NB4 (cell line): ENCODE measurements at places on chromosomes 13 and 19.

DNA sequence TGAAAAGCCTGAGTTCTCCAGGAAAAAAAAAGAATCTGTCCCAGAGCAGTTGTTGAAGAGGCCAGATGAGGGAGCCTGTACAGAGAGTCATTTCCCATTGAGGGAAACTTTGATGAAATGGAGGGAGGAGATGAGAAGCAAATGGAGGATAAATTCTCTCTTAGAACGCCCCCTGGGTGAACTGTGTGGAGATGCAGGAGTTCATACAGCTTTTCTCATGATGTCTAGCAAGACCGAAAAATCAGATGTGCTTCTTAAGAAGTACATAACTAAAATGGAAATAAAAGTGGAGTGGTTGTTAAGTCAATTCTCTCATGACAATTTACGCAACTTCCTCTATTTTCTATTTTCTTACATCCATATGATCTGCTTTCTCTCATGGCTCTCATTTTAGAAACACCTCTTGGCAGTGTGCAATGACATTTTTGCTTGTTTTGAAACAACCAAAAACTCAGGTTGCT is 1263.1 kb downstream of the PCDH9 start:
- DNase-seq, result peak; percentile 65

DNA sequence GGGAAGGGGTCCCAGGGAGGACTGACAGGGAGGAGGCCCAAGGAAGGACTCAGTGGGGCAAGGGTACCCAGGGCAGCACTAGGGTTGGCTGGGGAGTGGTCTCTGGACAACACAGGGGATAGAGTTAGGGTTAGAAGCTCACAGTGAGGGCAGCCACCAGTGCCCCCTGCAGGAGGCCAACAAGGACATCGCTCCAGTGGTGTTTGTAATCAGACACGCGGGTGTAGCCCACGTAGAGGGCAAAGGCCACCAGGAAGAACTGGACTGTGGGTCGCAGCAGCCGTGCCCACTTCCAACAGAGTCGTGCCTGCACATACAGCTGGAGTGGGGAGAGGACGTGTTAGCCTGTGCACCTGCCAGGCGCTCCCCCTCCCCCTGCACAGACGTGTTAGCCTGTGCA is 9.2 kb downstream of the PLPP2 start:
- no peak for DNase-seq

DNA sequence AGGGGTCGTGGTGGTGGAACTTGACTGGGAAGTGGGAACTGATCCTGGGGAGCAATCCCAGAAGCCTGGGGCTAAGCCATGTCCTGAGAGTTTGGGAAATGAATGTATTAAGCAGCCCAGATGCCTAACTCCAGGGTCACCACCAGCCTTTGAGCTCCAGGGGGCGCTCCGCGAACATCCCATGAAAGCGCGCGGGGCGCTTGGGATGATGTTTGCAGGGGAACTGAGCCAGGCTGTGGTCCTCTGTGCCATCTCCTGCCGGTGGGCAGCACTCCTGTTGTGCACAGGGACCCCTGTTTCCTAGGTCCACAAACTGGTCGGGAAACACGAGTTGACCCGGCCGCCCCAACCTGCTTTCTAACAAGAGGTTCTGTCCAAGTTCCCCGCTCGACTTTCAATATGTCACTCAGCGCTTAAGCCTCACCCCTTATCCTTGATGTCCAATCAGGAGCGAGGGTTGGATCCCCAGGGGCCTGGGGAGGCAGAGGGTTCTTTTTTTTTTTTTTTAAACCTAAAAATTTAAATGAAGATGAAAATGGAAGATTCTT is 14.4 kb downstream of the LEUTX start:
- DNase-seq, result peak; percentile 58

DNA sequence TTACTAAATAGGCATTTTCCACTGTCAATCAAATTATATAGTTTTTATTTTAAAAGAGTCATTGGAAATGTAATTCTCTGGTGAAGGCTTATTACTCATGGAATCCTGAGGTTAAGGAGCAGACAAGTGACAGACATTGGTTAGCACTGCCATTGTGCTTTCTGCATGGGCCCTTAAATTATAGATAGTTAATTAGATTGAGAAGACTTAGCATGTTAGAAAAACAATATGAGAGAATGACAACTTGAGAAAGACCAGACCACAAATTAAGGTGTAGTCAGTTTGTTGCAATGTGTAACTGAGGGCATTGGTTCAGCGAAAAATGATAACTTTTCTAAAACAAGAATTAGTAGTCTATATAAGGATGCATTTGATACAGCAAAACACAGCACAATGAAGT is 195.5 kb downstream of the SLITRK6 start:
- DNase-seq, result no peak

DNA sequence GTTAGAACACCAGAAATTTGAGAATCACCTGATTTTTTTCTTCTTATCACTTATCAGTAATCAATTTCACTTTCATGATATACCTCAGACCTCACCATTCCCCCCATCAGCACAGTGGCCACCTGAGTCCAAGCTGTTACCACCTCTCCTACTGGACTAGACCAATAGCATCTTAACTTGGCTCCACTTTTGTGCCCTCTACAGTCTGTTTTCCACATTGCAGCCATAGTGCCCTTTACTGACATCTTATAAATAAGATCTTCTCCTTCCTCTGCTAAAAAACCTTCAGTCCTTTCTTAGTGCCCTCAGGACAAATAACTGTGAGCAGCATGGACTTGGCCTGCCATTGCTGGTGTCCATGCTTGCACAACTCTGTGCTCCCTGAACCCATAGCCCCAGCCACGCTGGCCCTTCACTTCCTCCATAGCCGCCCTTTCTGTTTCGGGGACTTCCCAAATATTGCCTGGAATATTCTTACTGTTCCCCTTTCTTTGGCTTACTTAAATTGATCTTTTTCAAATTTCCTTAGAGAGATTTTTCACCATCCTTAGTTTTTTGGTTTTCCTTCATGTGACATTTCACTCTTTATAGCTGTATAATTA is 380.8 kb downstream of the LMO7 start:
- DNase-seq, result peak; percentile 41

DNA sequence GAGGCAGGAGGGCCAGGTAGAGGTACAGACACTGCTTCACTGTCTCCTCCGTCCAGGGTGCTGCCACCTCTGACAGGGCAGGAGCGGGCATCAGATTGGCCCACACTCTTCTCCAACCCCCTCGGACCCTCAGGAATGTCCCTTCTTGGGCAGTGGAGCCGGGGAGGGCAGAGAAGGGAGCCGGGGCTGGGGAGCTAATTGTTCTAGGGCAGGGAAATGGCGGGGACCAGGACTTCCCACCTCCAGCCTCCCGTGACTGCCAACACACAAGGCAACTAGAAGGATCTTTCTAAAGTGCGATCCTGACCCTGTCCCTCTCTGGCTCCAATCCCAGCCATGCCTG is 10.1 kb upstream of the RSPH6A start:
- no peak for DNase-seq

GRCh38 chr19:29860492-29860891 is 48.7 kb downstream of the CCNE1 start:
- DNase-seq, result no peak

DNA sequence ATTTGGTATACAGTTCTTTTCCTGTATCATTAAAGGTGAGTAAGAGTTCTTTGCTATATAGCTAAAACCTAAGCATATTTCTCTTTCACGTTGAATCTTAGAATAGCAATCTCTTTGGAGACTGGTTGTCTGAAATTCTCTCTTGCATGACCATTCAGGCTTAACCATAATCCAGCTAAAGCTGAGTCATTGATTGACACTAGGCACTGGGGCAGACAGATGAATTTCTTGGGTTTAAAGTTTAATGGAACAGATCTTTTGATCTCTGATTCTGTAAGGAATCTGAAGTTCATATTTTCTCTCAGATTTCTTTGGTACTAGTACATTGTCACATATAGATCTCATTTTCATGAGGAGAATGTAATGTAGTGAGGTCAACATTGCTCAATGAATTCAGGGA is 397.3 kb upstream of the MIR17HG start:
- no peak for DNase-seq

- peak; percentile 14 for DNase-seq
Observed at GRCh38 chr13:65855242-65855805, 1374.8 kb downstream of the PCDH9 start.
